ENCODE measurements at places on chromosomes 7 and 10.

GRCh38 chr7:81725812-81726127, 44.1 kb downstream of the HGF start:
- no peak for DNase-seq

DNA sequence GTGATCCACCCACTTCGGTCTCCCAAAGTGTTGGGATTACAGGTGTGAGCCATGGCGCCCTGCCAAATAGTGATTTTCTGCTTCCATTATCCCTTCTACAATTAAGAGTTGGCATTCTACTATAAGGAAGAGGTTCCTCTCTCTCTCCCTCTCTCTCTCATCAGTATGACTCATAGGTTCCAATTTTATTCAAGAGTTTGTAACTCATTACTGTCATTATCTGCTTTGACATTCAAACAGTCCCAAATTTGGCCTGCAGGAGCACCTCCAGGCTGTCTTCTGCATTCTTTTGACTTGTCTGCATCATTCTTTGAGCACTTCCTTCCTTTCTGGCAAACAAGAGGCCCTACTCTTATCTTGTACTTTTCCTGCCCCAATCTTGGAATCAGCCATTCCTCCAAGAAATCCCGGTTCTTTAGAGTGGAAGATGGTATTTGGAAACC, 33.2 kb upstream of the CALU start:
- no peak for DNase-seq

DNA sequence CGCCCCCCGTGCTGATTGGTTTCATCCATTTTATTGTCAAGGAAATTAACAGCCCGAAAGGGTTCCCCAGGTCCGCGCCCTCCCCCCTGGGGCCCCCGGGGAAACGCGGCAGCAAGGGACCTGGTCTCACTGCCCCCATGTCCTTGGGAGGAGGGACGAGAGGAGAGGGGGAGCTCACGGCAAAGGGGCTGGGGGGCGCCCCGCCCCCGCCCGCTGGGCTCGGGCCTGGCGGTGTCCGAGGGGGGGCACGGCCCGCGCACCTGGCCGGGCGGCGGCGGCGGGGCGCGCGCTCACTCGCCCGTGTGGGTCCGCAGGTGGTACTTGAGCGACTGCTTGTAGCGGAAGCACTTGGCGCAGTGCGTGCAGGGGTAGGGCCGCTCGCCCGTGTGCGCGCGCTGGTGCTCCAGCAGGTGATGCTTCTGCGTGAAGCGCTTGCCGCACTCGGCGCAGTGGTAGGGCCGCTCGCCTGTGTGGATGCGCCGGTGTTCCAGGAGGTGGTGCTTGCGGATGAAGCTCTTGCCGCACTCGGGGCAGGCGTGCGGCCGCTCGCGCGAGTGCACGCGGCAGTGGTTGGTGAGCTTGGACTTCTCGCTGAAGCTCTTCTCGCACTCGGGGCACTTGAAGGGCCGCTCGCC, 29.3 kb downstream of the ZNF777 start:
- no peak for DNase-seq

DNA sequence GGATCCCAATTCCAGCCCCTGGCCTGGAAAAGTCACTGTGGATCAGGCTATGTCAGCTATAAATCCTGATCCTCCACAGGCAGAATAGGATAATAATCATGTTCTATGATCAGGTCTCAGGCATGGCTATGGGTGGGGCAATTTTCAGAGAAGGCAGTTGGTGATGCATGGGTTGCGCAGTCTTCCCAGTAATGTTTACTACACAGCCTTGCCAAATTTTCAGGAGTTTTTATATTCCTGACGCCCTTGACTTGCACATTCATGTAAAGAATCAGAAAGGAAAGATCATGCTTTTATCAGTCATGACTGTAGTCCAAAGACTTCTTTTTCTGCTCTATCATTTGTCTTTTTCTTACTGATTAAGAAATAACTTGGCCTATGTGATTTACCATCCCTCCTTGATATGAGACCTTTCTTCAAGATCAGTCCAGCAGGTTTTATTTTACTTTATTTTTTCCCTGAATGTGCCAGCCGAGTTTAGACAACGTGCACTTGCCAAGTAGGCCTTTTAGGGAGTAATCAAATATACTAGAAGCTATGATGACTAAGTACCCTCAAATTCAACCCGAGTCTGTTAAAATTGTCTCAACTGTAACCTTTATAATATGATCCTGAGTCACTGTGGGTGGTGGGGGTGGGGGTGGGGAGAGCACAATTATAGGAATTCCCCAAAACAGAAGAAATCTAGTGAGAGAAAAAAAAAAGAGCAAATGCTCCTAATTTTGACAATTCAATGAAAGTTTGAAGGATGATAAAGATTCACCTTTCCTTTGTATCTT, 31.9 kb downstream of the ARL4A start:
- DNase-seq = no peak

DNA sequence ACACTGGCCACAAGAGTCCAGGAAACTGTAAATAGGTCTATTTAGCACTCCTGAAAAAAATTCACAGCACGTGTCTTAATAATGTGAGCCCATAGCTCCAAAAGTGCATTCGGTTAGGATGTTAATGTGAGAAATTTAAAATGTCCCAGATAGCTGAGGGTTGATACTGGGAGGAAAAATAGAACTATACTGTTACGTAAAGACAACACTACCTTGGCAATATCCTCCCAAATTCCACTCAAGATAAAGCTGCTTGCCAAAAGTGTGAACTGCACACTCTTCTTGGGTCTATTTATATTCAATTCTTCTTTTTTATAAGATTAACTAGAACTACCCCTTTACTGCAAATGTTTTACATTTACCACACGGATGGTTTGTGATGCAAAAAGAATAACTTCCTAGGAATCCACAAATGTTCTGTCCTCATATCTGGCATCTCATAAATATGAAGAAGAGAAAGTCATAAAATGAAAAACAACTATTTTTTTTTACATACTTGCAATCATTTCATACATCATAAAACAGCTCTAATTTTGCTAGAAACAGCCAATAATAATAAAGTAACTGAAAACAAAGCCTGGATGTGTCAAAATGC, 10.4 kb downstream of the RAB11FIP2 start:
- no peak for DNase-seq

GRCh38 chr7:90919816-90920215, 323.7 kb downstream of the CDK14 start:
- DNase-seq = no peak

DNA sequence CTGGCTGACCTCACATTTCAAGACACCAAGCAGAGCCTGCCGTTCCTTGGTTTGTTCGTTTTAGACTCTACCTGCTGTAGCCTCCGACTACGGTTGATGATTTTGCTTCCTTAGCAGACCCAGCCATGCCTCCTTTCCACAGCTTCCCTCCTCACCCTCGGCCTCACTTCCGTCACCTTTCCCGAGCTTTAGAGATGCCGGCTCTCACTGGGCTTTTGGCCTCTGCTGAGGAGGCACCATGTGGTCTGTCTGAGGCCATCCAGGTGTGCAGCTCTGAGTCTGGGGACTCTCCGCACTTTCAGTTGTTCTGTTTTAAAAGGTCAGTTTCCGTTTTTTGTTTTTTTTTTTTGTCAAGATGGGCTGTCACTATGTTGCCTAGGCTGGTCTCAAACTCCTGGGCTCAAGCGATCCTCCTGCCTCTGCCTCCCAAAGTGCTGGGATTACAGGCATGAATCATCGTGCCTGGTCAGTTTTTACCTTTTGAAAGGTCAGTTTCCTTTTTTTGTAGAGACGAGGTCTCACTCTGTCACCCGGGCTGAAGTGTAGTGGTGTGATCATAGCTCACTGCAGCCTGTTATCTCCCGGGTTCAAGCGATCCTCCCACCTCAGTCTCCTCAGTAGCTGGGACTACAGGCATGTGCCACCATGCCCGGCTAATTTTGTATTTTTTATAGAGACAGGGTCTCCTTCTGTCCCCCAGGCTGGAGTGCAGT, 11.7 kb downstream of the ORAI2 start:
- no peak for DNase-seq

Measured in vagina (tissue), 2 donors.